CD8-positive, alpha-beta memory T cell (primary cell): ENCODE measurements at places on chromosomes 12 and 14. TPM values are rescaled to one million over a fixed set of nuclear protein-coding genes. Genes with fewer than 3 reads are reported as not detected.

Gene JPH4
- total RNA-seq = 1.8 TPM

GRCh38 chr14:95474941-95475340 lies 41.5 kb downstream of the SYNE3 start:
- no peaks in the 10 kb centered on the region for H3K27me3 ChIP-seq
- no peak overlapping the region for H3K27ac ChIP-seq
- no peak overlapping the region for H3K4me3 ChIP-seq
- H3K36me3 ChIP-seq = peaks cover 31% of the 10 kb centered on the region
- DNase-seq = no peak

Gene SLC25A47
- not detected for total RNA-seq

Gene EIF2S3B
- total RNA-seq = 2.2 TPM

Gene ATP23
- 10.1 TPM for total RNA-seq

Gene NR1H4
- total RNA-seq = not detected

- no peaks in the 10 kb centered on the region for H3K4me1 ChIP-seq
- H3K4me3 ChIP-seq = no peak overlapping the region
- H3K27ac ChIP-seq = no peak overlapping the region
Measured at GRCh38 chr14:37587131-37587803, 7.8 kb downstream of the FOXA1 start.

Gene BCL11B
- total RNA-seq = 42.0 TPM

GRCh38 chr14:64324461-64324860 lies 30.3 kb upstream of the ESR2 start:
- H3K36me3 ChIP-seq = no peaks in the 10 kb centered on the region
- DNase-seq = no peak
- H3K4me1 ChIP-seq = no peaks in the 10 kb centered on the region
- no peak overlapping the region for H3K4me3 ChIP-seq
